ENCODE measurements at places on chromosomes 5 and 9. TPM values are rescaled to one million over a fixed set of nuclear protein-coding genes. Genes with fewer than 3 reads are reported as not detected.

Gene KLF4
- total RNA-seq, result 38.7 TPM

Gene SV2C
- total RNA-seq, result 0.04 TPM

Gene CAVIN4
- total RNA-seq, result 3.6 TPM

Gene GFI1B
- total RNA-seq, result not detected

Gene PKD2L2
- not detected for total RNA-seq

Gene FGFR4
- 16.4 TPM for total RNA-seq

Gene FOXD4L3
- total RNA-seq, result not detected

Gene TAF11L13
- not detected for total RNA-seq

Gene RNF14
- 68.8 TPM for total RNA-seq

Gene IRX2
- total RNA-seq, result 5.5 TPM

Gene LSM11
- 3.9 TPM for total RNA-seq

Gene OBP2B
- total RNA-seq, result not detected

Gene CYLC2
- not detected for total RNA-seq

Gene NSA2
- total RNA-seq, result 145 TPM

Gene INSL4
- not detected for total RNA-seq

All from kidney epithelial cell (primary cell).